ENCODE measurements at places on chromosomes 6 and 20.

DNA sequence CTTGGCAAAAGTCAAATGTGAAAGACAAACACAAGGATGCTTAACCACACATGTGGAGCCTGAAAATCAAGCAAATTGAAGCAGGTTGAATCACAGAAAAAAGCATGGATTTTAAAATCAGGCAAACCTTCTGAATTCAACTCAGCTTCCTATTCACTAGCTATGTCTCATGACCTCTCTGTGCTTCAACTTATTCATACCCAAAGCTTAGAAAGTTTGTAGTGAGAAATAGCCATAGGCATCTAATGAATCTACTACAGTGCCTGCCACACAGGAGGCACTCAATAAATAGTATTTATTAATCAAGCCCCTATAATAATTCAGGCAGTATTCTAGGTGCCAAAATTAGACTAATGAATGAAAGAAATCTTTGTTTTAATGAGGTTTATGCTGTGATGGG is 112.2 kb upstream of the TNFAIP3 start:
- DNase-seq, result no peak

- no peak for DNase-seq
These were observed 6.9 kb upstream of the RNGTT start for GRCh38 chr6:88970301-88970700.

DNA sequence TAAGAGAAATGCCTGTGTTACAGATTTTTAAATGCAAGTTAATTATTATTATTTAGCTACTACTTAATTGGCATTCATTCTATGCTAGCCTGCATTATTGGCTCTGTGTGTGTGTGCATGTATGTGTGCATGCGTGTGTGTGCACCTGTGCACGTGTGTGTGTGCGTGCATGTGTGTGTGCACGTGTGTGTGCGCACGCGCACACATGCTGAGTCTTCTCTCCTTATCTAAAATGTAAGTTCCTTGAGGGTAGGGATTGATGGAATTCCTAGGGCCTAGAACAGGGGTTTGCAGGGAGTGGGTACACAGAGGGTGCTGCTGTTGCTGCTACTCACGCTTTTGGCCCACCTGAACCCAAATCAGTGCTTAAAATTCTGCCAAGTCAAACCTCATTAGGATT is 43.8 kb upstream of the NEDD9 start:
- DNase-seq, result no peak

GRCh38 chr6:71886184-71887005 is at the start of gene RIMS1:
Gene RIMS1 (plus strand): TSS chr6:71886550. CDS start chr6:71887024, 474 bp downstream.
- no peak for DNase-seq
